ENCODE measurements at places on chromosomes 7 and 10.
A peak's percentile ranks its signal among the peaks of the same experiment; 100 is the strongest.

DNA sequence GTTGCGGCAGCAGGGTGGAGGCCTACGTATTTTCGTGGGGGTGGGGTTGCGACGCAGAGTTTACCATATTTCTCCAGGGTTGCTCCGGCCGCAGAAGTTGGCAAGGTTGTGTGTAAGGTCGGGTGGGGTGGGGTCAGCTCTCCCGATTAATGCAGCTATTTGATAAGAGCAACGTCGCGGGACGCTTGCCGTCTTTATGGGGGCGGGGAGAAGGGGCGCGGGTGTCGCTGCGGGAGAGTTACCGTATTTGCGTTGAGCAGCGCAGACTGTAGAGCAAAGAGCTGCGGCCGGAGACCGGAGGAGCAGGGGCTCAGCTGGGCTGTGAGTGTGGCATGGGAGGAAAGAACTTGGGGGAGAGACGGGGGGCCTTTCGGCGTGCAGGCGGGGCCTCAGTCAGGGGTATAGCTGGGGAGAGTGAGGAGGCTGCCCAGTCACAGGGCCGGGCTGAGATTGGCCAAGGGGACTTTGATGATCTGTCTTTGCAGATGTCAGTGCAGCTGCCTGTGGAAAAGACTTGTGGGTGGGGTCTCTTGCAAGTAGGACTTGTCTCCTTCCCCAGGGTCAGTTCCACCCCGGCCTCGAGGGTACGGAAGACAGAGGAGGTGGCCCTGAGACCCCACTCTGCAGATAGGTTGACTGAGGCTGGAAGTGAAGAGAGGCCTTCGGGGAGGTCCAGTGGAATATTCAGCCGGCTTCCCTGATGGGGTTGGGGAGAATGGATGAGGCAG, 26.6 kb downstream of the ZNF775 start:
- peaks cover 25% of the 10 kb centered on the region for H3K36me3 ChIP-seq
- DNase-seq: peak; percentile 13
- H3K27ac ChIP-seq: peak overlapping the region; percentile 91
- H3K4me3 ChIP-seq: peak overlapping the region; percentile 83

DNA sequence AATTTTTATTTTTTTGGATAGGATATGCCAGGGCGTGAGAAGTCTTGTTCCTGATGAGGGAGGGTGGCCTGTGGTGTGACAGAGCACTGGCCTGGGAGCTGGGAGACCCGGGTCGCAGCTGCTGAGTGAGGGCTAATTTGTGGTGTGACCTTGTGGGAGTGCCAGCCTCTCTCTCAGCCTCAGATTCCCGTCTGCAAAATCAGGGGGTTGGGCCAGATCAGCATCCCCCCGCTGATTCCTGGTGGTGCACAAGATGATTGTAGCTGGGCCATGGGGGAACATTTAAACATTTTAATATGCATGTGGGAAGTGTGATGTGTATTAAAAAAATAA, 14.9 kb downstream of the TSPAN15 start:
- no peaks in the 10 kb centered on the region for H3K36me3 ChIP-seq
- no peak for DNase-seq
- H3K4me3 ChIP-seq: no peak overlapping the region
- H3K27me3 ChIP-seq: no peaks in the 10 kb centered on the region

- H3K36me3 ChIP-seq: no peaks in the 10 kb centered on the region
- no peak for DNase-seq
- H3K27ac ChIP-seq: no peak overlapping the region
- H3K4me3 ChIP-seq: no peak overlapping the region
Measured at GRCh38 chr7:286266-286665, 3.7 kb upstream of the FOXL3 start.

GRCh38 chr7:35657125-35657524, 37.8 kb downstream of the HERPUD2 start:
- H3K27me3 ChIP-seq: no peaks in the 10 kb centered on the region
- no peak for DNase-seq
- H3K4me1 ChIP-seq: no peaks in the 10 kb centered on the region
- H3K36me3 ChIP-seq: no peaks in the 10 kb centered on the region

- peaks cover 8% of the 10 kb centered on the region for H3K4me1 ChIP-seq
- H3K36me3 ChIP-seq: no peaks in the 10 kb centered on the region
Measured at GRCh38 chr10:58322072-58322834, 12.6 kb upstream of the UBE2D1 start.

GRCh38 chr10:122138831-122139625, 132.1 kb upstream of the BTBD16 start:
- no peak overlapping the region for H3K27ac ChIP-seq
- H3K36me3 ChIP-seq: no peaks in the 10 kb centered on the region
- no peak for DNase-seq
- H3K4me3 ChIP-seq: no peak overlapping the region

DNA sequence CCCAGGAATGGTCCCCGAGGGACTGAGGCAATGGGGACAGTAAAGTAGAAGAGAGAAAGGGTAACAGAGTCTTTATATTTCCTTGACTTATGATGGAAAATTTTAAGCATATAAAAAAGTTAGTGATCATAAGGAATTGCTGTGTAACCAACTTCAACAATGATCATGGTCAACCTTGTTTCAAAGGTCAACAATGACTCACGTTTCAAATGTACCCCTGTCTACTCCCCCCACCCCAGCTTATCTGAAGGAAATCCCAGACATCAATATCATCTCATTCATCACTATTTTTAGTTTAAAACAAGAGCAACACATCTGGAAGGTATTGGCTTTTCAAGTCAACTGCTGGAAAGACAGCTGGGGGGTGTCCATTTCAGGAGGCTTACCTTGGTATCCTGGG, 92.9 kb downstream of the SMURF1 start:
- no peaks in the 10 kb centered on the region for H3K36me3 ChIP-seq
- no peaks in the 10 kb centered on the region for H3K27me3 ChIP-seq
- no peak overlapping the region for H3K4me3 ChIP-seq
- H3K27ac ChIP-seq: no peak overlapping the region
- H3K4me1 ChIP-seq: no peaks in the 10 kb centered on the region
- DNase-seq: no peak

DNA sequence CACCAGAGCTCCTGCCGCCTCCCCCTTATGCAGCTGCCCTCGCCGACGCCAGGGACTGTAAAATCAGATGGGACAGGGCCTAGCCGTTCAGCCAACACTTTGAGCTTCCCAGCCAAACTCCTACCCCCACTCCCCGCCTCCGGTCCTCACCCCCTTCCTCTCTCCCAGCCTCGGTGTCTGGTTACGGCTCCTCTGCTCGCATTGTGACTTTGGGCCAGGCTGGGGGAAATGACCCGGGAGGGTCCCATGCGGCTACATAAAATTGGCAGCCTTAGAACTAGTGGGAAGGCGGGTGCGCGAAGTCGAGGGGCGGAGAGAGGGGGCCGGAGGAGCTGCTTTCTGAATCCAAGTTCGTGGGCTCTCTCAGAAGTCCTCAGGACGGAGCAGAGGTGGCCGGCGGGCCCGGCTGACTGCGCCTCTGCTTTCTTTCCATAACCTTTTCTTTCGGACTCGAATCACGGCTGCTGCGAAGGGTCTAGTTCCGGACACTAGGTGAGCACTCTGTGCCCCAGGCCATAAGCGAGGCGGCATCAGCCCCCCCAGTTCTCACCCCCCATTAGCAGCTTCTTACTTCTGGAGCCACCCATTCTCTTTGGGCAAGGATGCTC, at the start of gene KAZALD1:
Gene KAZALD1, plus strand, starts transcription at position 366 of the 608 bp plus-strand sequence. CDS start 604 bp downstream, outside the sequence.
- peak within 1 kb of the TSS; percentile 96 for H3K4me3 ChIP-seq
- peak within 1 kb of the TSS; percentile 96 for H3K27ac ChIP-seq
- DNase-seq: no peak
- no peaks in the 10 kb centered on the region for H3K36me3 ChIP-seq

DNA sequence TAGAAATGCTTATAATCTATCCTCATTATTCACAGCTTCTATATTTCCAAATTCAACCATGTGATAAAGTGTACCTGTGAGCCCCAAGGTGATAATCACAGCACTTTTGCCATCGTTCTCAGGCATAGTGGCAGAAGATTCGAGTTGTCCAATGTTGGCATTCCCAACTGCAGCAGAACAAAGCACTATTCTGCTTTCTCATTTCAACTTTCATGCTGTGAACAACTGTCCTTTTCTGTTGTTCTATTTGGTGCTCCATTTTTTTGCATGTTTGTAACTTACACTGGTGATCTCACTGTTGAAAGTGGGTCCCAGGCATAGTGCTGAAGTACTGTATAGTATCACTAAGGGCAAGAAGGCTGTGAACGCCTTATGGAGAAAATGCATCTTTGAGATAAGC, 438.2 kb downstream of the PAXIP1 start:
- no peak overlapping the region for H3K4me3 ChIP-seq
- no peaks in the 10 kb centered on the region for H3K36me3 ChIP-seq
- H3K27me3 ChIP-seq: no peaks in the 10 kb centered on the region
- no peak for DNase-seq
- no peaks in the 10 kb centered on the region for H3K4me1 ChIP-seq

Data from naive thymus-derived CD4-positive, alpha-beta T cell (primary cell).